NCI-H526 treated with DMSO at 0.1 percent for 48 hours (cell line): ENCODE measurements at places on chromosomes 16 and 17.

DNA sequence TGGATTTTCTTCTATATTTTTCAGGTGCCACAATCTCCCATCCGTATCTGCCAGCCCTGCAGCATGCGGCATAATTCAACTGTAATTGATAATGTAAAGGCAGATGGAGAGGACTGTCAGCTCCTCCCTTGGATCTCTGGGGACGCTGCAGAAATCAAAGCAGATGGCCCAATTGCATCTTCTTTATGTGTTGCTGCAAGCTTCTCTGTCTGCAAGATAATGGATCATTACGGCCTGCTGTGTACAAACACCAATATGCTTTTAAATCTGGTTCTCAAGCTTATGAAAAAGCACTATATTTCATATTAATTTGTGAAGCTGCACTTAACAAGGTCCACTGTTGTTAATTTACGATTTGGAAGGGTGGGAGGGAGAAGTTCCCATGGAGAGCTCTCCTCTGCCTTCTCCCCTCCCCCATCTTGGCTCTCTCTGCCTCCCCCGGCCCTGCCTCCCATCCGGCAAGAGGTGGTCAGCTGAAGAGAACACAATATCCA, 607.5 kb downstream of the TOX3 start:
- no peak for DNase-seq

DNA sequence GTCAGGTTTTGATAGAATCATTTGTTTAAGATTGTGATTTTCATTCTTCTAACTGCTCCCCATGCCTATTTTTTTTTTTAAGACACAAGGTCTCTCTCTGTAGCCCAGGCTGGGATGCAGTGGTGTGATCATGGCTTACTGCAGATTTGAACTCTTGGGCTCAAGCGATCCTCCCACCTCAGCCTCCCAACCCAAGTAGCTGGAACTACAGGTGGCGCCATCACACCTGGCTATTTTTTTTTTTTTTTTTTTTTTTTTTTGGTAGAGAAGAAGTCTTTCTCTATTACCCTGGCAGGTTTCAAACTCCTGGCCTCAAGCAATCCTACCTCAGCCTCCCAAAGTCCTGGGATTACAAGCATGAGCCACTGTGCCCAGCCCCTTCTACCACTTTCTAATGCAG, 223.3 kb downstream of the CBLN1 start:
- no peak for DNase-seq

GRCh38 chr16:88685156-88686061, 898 bp downstream of the SNAI3 start:
- DNase-seq, result no peak

DNA sequence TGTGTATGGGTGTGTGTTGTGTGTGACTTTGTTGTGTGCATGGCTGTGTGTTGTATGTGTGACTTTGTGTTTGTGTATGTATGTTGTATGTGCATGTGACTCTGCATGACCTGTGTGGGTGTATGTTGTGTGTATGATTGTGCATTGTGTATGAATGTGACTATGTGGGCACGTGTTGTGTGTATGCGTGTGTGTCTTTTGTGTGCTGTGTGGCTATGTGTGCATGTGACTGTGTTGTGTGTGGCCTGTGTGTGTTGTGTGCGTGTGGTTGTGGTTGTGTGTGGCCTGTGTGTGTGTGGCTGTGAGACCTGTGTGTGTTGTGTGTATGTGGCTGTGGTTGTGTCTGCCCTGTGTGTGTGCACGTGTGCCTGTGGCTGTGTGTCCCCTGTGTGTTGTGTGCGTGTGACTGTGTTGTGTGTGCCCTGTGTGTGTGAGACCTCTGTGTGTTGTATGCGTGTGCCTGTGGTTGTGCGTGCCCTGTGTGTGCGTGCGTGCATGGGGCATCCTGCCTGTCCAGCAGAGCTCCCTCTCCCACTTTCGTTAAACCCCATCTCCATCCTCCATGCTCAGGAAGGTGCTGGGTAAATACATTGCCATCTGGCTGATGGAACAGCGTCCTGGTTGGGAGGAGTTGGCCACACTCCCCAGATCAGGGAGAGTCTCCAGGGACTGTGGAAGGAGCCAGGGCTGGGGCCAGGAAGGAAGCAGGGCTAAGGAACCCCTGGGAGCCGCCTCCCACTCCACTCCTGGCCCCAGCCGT, 90.1 kb upstream of the GSE1 start:
- no peak for DNase-seq

GRCh38 chr17:65231086-65231485, 93.9 kb downstream of the RGS9 start:
- DNase-seq, result no peak

DNA sequence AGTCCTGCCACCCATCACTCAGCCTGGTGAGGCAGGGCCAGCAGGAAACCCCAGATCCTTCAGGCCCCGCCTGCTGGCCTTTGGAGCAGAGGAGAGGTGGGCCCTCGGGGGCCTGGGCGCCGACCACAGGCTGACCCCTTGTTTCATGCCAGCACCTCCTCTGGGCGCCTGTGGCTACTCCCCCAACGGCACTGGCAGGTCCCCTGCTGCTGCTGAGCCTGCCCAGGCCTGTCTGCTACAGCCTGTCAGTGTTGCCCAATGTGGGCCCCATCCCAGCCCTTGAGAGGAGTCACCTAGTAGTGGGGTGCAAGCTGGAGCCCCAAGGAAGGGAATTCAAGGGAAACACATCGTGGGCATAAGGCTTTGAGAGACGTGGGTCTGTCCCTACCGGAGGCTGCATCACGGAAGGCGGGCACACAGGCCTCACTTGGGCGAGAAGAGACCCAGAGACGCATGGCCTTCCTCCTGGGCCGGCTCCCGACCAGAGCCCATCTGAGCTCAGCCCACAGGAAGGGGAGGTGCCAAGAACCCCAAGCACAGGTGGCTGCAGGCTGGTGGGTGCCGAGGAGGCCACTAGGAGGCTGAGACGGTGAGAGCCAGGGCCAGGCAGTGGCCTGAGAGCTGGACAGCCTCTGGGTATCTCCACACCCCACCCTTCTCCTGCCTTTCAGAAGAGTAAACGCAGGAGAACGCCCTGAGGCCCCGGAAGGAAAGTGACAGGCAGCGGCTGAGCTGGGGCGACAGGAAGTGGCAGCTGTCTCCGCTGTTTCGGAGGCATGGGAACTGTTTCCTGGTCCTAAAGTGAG, 8.0 kb upstream of the FASN start:
- peak; percentile 30 for DNase-seq

- DNase-seq, result no peak
Measured at GRCh38 chr17:49359990-49360795, 1.9 kb downstream of the ZNF652 start.

DNA sequence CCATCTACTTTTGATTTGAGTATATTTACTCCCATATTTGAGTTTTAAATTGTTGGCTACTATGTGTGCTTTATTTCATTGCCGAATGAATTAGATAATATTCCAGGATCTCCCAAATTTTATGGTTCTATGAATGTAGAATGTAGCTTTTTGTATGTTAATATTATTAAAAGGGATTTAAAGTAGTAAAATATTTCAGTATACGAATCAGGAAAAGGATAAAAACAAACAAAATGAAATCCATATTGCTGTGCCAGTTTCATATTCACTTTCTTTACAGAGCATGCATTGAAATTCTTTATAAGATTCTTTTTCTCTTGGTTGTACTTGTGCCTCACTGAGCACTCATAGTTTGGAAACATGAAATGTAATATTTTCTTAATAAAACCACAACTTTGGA, 155.1 kb downstream of the CHD9 start:
- no peak for DNase-seq

GRCh38 chr17:64354824-64355535, 35.7 kb downstream of the PECAM1 start:
- DNase-seq, result no peak

- no peak for DNase-seq
Measured at GRCh38 chr16:87562201-87562600, 40.1 kb upstream of the JPH3 start.

GRCh38 chr17:39357488-39357887, 43.9 kb downstream of the FBXL20 start:
- DNase-seq, result no peak

DNA sequence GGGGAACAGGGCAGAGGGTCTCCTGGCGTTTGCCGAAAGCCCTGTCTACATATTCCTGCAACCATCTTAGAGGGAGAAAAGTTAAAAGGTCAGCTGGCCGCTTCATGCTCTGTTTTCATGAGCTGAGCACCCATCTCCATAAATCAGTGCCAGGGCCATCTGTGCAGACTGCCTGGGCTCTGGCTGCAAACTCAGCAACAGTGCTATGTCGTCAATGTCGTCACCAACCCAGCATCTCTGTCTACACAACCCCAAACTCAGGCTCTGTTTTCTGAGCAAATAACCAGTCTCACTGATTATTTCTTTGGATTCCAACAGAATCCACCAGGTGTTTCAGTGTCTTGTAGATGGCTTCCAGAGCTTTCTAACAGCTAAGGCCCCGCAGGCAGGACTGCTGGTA, 65.0 kb downstream of the HS3ST2 start:
- DNase-seq, result no peak

DNA sequence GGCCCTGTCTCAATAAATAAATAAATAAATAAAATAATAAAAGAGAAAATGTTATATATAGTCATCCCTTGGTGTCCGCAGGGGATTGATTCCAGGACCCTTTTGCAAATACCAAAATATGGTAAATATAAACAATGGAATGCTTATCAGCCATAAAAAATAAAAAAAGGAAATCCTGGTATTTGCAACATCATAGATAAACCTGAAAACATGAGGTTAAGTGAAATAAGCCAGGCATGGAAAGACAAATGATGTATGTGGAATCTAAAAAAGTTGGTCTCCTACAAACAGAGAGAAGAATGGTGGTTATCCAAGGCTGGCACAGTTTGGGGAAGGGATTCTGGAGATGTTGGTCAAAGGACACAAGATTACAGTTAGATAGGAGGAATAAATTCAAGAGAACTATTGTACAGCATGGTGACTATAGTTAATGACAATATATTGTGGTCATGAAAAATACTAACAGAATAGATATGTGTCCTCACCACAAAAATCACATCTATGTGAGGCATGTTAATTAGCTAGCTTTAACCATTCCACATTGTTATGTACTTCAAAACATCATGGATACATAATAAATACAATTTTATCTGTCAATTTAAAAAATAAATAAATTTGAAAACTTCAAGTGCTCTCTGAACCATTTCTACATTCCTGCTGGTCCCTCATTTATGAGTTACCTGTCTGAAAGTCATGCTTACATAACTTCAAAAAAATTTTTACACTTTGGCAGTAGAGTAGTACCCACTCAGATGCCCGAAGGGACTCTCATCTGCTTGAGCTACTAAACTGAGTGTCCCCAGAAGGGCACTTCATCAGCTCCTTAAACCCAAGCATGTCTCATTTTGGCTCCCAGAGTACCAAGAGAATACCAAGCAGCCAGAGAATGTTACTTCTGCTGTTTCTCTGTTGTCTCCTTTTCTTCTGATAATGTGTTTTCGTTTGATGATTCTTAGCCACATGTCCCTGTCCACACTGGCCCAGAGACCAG, 26.6 kb downstream of the N4BP1 start:
- no peak for DNase-seq
